GM12878 (cell line): ENCODE measurements at places on chromosomes 2 and 18. TPM values are rescaled to one million over a fixed set of nuclear protein-coding genes. Genes with fewer than 3 reads are reported as not detected.
A peak's percentile ranks its signal among the peaks of the same experiment; 100 is the strongest.

Gene MYOM1
- total RNA-seq: 1.0 and 1.1 TPM in 2 replicates

Gene CCDC85A
- not detected in 2 replicates for total RNA-seq

- no peak for DNase-seq
These were observed 31.9 kb downstream of the CNGA3 start for GRCh38 chr2:98378196-98378595.

- no peak for DNase-seq
These were observed 26.2 kb downstream of the HRH4 start for GRCh38 chr18:24486684-24487083.

GRCh38 chr2:120432976-120433815 lies 87.3 kb downstream of the INHBB start:
- no peak for DNase-seq

Gene TBR1
- not detected in 2 replicates for total RNA-seq

- no peak for DNase-seq
These were observed 39.6 kb upstream of the SCN1A start for GRCh38 chr2:166167449-166167848.

- no peak for DNase-seq
These were observed 74.1 kb downstream of the MAPK4 start for GRCh38 chr18:50633992-50634391.

Gene CABYR
- 1.0 and 1.4 TPM in 2 replicates for total RNA-seq

Gene LAMA3
- 4.5 and 5.7 TPM in 2 replicates for total RNA-seq

Gene IL1R2
- 0.35 and 0.64 TPM in 2 replicates for total RNA-seq

Gene RNF152
- total RNA-seq: 0.03 TPM in 2 replicates

Gene NGEF
- not detected in 2 replicates for total RNA-seq

Gene ACMSD
- total RNA-seq: not detected in 2 replicates

Gene LYG2
- not detected in 2 replicates for total RNA-seq

DNA sequence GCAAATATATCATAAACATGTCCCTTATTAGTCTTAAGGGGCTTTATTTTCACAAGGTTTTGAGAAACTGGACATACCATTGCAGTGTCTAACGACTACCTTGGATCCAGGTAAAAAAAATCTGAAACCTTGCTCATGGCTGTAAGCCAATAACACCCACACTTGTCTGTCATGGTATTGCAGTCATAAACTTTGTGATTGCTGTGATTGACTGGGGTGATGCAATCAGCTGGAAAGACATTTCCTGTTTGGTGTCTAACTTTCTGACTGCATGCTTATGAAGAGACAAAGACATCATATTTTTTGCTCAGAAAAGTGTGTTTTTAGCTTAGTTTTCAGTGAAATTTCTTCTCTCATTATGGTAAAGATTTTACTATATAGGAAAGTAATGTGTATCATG lies 635.0 kb downstream of the TSN start:
- DNase-seq: peak; percentile 7
